ENCODE measurements at places on chromosomes 1 and 21.
A peak's percentile ranks its signal among the peaks of the same experiment; 100 is the strongest.

- DNase-seq: no peak
These were observed 23.2 kb upstream of the PPP1R8 start for GRCh38 chr1:27807385-27807784.

DNA sequence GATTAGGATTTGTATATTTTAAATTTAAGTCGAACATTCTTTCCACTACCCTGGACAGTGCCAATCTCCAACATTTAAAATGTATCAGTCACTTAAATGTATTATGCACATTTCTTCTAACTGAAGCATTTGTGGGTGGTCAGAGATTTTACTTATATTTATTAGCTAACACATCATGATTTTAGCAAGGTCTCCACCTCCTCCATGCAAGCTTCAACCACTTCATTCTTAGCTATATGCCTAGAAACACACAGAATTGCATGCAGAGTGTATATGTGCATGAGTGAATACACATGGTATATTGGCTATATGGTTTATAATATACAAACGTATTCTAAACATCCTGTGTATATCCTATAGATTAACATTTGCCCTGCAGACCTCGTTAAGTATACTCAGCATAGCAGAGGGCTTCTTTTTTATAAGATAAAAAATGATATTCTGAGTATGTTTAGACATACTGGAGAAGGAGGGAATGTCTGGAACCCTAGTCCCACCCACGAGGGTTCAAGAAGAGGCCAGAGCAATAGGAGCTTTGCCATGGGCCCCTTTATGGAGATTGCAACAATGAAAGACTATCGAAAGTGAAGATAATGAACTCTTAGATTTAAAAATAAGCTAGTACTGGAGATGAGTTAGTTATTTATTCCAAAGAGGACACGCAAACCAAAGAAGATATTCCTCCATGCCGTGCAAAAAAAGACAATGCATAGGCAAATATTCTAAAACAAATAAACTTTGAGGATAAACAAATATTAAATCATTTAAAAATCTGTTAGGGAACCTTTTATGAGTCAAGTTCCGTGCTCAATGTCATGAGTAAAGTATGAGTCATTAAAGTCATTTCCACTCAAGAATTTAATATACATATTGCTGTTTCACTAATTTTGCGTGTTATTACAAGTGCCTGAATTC, 480.4 kb downstream of the SIPA1L2 start:
- DNase-seq: no peak

DNA sequence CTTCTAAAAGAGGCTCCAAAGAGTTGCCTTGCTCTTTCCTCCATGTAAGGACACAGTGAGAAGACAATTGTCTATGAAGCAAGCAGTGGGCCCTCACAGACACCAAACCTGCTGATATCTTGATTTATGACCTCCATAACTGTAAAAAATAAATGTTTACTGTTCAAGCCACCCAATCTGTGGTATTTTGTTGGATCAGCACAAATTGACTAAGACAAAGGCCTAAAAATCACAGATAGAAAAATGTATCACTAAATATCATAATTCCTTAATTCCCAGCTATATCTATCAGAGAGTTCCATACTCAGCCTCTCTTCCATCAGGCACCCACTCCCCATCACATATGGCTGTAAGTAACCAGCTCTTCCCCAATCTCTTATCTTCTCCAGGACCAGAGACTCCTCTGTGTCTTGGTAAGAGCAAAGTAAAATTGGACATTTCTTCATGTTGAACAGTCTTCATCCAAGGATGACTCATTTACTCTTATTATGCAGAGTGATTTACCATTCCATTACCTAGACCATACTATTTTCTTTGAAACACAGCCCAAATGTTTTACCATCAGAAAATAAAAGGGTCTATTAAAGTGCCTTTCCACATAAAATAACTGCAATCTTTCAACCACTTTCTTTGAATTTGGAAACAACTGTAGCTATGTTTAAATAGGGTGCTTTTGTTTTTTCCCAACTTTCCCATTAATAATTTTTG, 503.6 kb downstream of the MRPL39 start:
- no peak for DNase-seq

DNA sequence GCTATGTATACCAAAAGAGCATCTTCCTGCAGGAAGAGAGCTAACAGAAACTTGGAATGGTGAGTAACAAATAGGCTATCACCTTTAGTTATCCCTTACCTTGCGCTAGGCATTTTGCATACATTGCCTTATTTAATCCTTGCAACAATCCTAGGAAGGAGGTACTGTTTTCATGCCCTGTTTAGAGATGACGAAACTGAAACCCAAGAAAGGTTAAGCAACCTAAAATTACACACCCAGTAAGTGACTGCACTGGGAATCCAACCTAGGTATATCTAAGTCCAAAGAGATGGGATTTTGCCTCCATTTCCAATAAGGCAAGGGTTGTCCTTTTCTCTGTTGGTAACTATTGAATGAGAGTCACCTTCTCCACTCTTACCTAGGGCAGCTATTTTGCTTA, 144.5 kb downstream of the TM2D1 start:
- DNase-seq: no peak

GRCh38 chr1:94883691-94884090, 43.2 kb downstream of the CNN3 start:
- no peak for DNase-seq

DNA sequence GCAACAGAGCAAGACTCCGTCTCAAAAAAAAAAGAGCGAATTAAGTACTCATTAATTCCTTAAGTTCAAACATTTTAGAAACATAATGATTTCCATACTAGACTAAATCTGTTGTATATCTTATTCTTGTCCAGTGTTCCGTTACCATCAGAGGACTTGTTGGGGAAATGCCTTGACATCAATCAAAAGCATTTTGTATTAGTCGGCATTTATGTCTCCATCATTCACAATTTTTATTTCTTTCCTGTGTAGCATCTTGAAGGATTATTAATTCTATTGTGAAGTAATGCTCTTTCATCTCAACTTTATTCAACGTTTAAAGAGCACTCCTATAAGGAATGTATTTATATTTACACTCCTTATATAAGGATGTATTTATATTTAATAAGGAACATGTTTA, 82.9 kb upstream of the QSOX1 start:
- no peak for DNase-seq

GRCh38 chr1:113858418-113858817, 13.1 kb downstream of the PTPN22 start:
- no peak for DNase-seq

- no peak for DNase-seq
These were observed 88.2 kb downstream of the PSMG1 start for GRCh38 chr21:39094847-39095579.

DNA sequence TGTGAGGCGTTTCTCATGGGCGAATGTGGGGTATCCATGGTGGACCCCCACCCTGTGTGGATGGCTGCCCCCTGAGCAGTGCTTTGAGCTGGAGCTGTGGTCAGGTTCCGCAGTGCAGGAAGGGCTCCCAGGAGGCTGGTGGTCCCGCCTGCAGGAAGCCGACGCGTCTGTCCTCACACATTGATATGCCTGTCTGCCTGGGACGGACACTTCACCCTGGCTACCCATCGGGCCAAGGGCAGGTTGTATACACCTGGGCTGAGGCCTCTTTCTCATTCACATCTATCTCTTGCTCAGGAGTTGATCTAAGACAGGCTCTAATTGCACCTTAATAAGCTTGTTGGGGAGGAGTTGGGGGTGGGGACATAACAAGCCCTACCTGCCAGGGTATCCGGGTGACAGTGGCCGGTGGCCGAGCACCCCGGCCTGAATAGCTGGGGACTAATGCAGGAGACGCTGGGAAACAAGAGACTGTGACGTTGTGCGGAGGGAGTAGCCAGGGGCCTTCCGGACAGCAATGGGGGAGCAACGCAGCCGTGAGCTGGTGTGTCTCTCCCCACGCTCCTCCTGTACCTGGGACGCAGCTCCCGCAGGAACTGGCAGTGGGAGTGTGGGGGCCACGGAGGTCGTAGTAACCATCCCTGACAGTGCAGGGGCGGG, 21.7 kb downstream of the PDXK start:
- DNase-seq: no peak

DNA sequence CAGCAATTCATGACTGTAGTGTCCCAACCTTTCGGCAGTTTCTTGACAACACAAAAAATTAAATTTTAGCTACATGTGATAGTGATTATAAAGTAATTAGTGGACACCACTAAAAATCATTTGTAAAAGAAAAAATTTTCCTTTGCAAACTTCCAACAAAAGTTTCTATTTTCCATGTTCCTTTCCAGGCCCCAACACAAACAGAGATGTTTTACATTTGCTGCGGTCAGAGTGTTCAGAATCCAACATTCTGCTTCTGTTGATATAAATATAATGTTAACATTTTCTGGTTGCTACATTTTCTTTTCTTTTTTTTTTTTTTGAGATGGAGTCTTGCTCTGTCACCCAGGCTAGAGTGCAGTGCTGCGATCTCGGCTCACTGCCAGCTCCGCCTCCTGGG, 54.9 kb upstream of the WLS start:
- DNase-seq: no peak

GRCh38 chr21:42300045-42300583, 15.1 kb downstream of the TFF3 start:
- no peak for DNase-seq

DNA sequence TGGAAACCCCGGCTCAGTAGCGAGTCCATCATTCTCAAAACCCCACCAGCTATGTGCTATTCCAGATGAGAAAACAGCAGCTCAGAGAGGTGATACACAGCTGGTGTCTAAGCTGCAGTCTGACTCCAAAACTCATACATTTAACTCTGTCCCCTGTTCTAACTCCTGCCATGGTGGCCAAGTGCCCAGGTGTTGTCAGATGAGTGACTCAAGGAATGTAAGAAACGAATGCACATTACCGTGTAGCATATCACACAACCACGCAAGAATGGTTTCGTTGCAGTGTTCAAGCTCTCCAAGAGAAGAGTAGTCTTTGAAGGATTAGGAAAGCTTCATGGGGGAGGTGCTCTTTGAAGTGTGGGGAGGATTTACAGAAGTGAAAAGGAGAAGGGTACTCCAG, 4.7 kb upstream of the XKR8 start:
- DNase-seq: no peak

- DNase-seq: peak; percentile 33
These were observed 2.8 kb upstream of the SEC22B start for GRCh38 chr1:120178799-120179756.

All from urinary bladder (tissue), 4 donors.